NCI-H1436 treated with DMSO at 0.1 percent for 48 hours (cell line): ENCODE measurements at places on chromosomes 6 and 20.
A peak's percentile ranks its signal among the peaks of the same experiment; 100 is the strongest.

DNA sequence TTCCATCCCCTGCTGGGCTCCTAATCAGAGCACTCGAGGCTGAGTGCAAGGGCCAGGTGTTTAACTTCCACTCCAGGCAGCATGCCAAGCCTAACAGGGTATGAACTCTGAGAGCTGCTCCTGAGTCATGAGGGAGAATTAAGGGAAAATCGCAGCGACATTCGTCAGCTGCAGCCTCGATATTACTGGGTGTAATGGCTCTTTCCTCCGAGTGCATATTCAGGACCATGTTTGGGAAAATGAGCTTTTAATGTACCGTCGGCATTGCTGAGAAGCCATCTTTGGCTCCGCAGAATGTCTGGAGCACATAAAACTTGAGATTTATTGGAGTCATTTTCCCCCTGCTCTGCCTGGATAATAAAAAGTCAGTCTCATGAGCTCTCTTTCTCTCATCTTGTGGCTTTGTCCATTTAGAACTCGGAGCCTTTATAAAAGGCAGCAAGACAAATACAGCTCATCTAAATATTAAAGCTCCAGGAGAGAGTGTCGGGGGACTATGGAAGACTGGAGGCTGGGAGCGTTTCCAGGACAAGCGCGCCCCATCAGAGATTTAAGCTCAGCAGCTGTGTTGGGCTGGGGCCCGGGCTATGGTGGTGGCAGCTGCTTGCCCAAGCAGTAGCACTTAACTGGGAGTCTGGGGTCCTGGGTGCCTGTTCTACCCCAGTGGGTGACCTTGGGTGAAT, 103.7 kb downstream of the TOX2 start:
- peak; percentile 91 for DNase-seq

DNA sequence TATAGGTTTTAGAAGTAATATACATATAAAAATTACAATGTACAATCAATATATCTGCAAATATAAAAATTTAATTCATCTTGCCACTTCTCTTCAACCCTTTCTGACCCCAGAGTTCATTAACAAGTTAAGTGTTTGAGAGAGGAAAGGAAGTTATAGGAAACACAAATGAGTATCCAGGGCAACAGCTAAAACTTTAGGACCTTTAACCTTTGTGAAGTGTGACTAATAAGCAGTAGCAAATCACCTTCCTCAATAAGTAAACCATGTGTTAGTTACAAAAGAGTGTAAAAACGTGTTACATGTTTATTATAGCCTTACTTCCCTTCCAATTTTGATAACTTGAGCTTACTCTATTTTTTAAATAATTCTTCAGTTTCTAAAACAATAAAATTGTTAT, 73.4 kb upstream of the SIM1 start:
- DNase-seq = no peak

DNA sequence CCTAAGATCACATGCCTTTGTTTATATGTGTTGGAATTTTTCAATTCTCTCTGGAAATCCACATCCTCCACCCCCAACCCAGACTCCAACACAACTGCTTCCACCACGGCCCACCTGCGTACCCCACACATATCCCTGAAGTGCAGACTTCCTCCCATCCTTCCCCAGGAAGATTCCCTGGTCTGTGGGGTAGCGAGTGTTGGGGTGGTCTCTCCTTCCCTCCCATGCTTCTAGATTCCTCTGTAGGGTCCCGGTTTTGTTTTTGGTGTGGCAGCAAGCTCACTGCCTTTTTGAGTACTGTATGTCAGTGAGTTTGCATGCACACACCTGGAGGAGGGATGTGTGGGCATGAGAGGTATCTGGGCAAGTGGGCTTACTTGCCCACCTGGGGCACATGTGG, 127.6 kb downstream of the MRPL14 start:
- DNase-seq = no peak

- DNase-seq = no peak
These were observed 4.6 kb upstream of the EEF1A2 start for GRCh38 chr20:63503524-63503923.

- no peak for DNase-seq
These were observed 369.4 kb downstream of the TAF4 start for GRCh38 chr20:61696181-61696735.

DNA sequence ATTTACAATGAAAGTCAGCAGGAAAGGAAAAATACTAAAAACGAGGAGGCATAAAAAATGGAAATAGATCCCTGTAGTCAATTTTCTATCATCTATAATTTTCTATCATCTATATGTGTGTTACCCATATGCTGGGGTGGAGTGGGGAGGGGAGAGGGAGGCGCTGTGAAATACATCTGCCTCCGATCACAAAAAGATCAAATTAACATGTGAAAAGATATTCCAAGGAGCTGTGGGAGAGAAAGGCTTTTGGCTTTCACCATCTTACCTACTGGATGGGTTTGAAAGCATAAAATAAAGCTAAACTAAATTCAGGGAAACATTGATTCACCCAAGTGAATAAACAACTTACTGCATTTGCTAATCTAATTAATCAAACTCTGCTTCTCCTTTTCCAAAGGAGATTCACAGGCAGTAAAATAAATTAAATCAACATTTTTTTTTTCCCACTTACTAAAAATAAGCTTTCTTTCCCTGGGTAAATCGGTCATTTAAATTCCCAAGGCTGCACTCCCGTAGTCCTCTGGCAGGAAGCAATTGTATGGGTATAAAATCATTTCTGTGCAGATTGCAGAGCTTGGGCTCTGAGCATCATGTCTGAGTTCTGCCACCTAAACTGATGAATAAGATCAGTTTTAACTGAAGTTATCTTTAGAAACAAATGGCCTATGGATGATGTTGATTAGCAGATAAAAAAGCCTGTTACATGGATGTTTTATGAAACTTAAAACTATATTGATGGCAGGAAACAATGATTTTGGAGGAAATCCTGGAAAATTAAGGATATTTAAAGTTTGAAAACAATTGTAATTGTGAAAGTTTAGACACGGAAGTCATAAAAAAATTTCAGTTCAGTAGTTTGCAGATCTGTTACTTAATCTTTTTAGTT, 147.9 kb downstream of the SOX4 start:
- no peak for DNase-seq

GRCh38 chr20:17873410-17874270, 95.0 kb downstream of the SNX5 start:
- peak; percentile 22 for DNase-seq

GRCh38 chr6:6943421-6943820, 164.3 kb upstream of the RREB1 start:
- DNase-seq = no peak

- no peak for DNase-seq
These were observed 60.9 kb downstream of the EPHA7 start for GRCh38 chr6:93358435-93358834.

DNA sequence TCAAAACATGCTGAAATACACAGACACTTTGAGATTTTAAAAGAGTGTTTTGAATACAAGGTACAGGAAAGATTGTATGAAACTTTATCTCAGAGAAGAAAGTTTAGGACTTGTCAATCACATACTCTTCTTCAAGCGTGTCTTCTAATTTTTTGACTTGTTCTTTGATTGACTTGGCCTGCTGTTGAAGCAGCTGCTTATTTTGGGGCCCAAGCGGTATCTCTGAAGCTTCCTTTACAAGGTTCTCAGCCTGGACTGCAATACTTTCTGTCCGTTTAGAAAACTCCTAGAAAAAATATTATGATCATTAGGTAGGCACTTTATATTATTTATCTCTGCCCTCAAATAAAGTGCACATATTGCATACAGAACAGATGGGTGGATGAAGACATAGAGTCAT, 201.3 kb downstream of the SYNE1 start:
- no peak for DNase-seq

DNA sequence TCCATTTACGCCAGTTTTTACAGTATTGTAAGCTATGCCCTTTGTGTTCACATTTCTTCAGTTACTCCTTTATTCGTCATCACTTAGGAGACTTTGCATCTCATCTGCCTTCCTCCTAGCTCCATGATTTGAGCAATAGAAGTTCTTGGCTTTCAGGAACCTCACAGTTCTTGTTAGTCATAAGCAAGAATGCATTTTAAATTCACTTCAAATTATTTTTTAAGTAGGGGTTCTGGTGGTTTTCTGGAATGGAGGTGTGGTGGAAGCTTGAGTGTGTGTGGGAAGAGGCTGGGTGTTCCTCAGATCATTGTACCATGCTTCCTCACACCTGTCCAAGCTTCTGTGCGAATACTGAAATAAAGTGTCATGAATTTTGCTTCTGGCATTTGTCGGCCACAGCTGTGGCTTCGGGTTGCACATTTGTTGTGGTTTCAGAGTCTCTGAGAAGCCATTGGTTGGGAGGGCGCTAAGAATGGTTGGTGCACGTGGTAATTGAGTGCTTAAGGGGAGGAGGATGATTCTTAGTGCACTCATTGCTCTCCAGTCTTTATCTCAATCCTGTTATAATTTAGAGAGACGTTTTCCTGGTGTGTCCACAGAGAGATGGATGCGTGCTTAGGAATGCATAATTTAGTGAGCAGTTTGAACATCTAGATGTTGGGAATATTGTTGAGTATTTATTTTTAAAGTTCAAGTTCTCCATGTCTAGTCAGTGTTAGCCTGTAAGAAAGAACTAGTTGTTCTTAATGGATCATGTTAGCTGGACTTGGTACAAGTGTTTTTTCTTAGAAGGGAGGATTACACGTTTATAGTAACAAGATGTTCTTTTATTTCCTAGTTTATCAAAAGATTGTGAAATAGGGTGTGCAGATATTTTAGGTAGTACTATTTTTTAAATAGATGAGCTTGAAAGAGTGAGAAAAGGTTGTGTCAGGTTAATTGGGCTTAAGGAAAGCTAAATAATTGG, 31.9 kb downstream of the FOXO3 start:
- DNase-seq = no peak

- no peak for DNase-seq
These were observed 109.5 kb downstream of the B3GAT2 start for GRCh38 chr6:70847106-70848084.

DNA sequence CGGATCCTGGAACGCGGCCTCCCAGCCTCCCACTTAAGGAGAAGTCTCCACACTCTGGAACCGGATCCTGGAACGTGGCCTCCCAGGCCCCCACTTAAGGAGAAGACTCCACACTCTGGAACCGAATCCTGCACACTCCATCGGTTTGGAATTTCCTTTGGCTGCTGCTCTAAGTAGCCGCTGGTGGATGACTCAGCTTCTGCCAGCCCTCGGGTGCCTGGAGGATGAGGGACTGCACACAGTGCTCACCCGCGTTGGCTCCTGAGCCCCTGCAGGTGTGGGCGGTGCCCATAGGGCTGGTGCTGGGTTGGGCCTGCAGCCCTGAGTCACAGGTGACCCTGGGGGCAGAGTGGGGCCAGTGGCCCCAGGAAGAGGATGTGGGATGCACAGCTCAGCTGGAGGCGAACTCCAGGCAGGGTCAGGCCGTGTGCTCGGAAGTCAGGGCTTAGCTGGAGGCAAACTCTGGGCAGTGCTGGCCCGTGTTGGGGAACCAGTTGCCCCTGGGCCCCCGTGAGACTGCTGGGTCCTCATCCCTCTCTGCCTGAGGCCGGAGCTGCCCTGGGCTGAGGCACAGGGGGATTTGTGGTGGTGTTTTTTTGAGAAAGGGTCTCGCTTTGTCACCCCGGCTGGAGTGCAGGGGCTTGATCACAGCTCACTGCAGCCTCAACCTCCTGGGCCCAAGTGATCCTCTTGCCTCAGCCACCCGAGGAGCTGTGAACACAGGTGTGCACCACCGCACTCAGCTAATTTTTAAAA, 13.9 kb upstream of the TNFRSF6B start:
- no peak for DNase-seq

DNA sequence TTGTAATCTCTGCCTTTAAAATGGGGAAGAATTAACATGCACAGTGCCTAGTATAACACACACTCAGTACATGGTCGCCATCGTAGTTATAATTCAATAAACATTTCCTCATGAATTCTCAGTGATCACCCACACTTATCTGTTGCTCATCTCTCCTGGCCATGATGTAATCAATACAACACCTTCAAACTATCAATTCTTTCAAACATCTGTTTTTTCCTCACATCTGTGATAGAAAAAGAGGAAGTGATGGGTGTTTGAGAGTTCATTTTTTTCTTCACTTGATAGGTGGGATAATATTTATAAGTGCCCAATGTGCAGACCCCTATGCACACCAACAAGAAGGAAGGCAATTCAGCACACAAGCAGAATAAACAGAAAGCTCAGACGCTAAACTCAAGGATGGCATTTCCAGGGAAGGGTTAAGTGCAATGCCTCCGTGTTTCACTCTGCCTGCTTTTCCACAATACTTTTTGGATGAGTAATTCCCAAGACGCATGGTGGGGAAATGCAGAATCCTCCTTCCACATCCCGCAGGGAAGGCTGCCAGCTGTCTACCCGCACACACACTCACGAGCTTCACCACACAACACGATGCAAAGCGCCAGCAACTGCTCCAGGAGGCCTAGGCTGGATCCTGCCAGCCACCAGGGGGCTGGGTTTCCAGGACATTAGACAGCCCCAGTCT, 100.3 kb downstream of the GMPR start:
- no peak for DNase-seq

DNA sequence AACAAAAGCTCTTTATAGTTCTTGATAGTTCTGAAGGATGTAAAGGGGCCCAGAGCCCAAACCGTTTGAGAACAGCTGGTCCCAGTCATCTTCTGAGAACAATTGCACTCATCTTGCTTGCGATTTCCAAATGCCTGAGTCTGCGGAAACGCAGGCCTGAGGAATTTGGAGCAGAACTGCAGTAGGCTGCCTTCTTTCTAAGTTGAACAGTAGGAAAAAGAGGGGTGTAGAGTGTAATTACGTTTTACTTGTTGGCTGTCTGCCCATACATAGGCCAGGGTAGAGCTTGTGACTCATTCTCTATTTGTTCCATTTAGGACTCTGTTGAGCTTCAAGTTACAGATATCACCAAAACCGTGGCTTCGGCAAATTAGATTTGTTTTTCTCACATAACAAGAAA, 42.0 kb upstream of the KIF16B start:
- no peak for DNase-seq

DNA sequence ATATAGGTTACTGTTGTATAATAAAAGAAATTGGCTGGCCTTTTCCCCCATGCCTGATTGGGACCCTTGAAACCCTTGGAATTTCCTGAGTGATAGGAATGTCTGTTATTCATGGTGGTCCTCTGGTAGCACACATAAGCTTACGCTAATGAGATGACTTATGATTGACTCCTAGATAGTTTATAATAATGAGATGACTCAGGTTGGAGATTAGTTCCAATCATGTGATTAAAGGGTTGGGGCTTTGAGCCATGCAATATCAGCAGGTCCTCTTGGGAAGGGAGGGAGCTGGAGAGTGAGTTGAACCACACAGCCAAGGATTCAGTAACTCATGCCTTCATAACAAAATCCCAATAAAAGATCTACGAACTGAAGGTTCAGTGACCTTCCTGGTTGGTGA, 407.6 kb upstream of the MANEA start:
- no peak for DNase-seq

DNA sequence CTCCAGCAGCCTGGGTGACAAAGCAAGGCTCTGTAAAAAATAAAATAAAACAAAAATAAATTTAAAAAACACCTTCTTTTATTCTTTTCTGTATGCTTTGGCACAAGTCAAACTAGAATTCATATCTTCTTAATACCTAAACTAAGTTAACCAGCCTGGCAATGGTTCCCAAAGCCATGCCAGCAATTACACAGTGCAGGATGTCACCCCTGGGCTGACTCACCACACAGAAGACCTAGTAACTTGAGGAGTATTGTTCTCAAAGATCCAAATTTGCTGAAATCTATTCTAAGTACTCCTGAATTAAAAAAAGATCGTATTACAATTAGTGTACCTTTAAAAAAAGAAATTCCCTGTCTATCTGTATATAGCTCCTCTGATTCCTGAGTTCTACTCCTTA, 162.7 kb upstream of the SGK1 start:
- DNase-seq = no peak
